ENCODE measurements at places on chromosomes 6 and 20. TPM values are rescaled to one million over a fixed set of nuclear protein-coding genes. Genes with fewer than 3 reads are reported as not detected.
A peak's percentile ranks its signal among the peaks of the same experiment; 100 is the strongest.

The CEP250 gene
- 41.2 TPM for total RNA-seq

- H3K27ac ChIP-seq: no peak overlapping the region
- no peaks in the 10 kb centered on the region for H3K27me3 ChIP-seq
- H3K4me3 ChIP-seq: no peak overlapping the region
- DNase-seq: no peak
Measured at GRCh38 chr20:52172392-52173047, 19.1 kb downstream of the ZFP64 start.

DNA sequence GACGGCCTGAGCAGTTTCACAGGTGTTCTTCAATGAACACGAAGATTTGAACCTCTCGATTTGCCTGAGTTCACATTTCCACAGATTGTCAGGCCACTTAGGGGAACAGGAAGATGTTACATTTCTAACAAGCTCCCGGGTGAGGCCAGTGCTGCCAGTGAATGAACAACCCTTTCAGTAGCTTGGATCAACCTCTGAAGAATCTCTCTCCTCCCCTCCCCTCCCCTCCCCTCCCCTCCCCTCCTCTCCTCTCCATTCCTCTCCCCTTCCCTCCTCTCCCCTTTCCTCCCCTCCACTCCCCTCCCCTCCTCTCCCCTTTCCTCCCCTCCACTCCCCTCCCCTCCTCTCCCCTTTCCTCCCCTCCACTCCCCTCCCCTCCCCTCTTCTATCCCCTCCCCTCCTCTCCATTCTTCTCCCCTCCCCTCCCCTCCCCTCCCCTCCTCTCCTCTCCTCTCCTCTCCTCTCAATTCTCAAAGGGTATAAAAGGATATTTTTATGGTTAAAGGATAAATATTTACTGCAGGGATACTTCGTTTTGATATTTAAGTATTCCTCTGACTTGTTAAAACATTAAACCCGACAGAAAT, 114.1 kb upstream of the INSM1 start:
- no peak overlapping the region for H3K4me3 ChIP-seq
- H3K4me1 ChIP-seq: no peaks in the 10 kb centered on the region
- no peak overlapping the region for H3K27ac ChIP-seq
- no peaks in the 10 kb centered on the region for H3K27me3 ChIP-seq
- no peaks in the 10 kb centered on the region for H3K36me3 ChIP-seq
- no peak for DNase-seq

DNA sequence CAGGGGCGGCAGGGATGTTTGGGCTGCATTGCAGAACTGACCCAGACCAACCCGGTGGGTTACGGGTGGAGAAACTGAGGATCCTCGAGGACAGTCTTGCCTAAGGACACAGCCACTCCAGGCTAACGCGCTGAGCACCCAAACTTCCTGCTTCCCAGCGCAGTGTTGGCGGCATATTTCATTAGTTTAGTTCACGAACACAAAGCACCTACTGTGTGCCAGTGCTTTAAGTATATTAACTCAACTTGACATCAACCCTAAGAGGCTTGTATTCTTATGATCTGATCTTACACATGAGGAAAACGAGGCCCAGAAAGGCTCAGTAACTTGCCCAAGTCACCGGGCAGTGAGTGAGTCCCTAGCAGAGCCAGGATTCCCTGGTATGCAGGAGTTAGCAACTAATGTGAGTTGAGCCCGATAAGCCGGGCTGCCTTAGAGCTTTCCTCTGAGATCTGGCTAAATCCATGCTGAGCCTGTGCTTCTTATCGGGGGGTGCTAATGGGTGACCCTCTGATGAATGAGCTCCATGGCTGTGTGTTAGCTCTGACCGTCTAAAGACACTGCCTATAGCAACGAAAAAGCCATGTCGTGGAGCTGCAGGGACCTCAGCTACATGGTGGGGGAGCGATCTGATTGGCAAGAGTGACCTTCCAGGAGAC, 92.7 kb downstream of the CD40 start:
- peak; percentile 22 for DNase-seq
- no peaks in the 10 kb centered on the region for H3K27me3 ChIP-seq
- H3K4me1 ChIP-seq: peaks cover 22% of the 10 kb centered on the region
- no peaks in the 10 kb centered on the region for H3K36me3 ChIP-seq

DNA sequence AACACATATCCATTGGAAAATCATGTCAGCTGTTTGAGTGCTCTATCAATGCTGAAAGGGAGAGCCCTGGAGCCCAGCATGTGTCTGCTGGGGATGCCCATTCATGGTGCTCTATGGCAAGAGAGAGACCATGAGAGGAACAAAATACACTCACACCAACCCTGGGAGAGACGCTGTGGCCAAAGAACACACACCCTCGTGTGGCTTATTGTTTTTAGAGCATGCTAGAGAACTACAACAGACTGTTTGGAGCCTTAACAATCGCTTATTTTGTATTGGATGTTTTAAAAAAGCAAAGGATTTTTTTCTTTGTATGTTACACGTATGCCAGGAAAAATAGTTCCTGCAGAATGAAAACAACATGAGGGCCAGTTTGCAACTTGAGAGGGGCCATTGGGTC, 151.0 kb downstream of the SLC24A3 start:
- H3K36me3 ChIP-seq: no peaks in the 10 kb centered on the region
- H3K27ac ChIP-seq: no peak overlapping the region
- no peaks in the 10 kb centered on the region for H3K4me1 ChIP-seq
- no peak overlapping the region for H3K4me3 ChIP-seq
- DNase-seq: no peak
